ENCODE measurements at places on chromosomes 3 and 15. TPM values are rescaled to one million over a fixed set of nuclear protein-coding genes. Genes with fewer than 3 reads are reported as not detected.

GRCh38 chr3:152667267-152667666, 167.7 kb upstream of the P2RY1 start:
- no peak for DNase-seq
- no peak overlapping the region for H3K4me3 ChIP-seq
- H3K36me3 ChIP-seq: no peaks in the 10 kb centered on the region
- H3K4me1 ChIP-seq: no peaks in the 10 kb centered on the region

Gene CSPG5
- 0.17 TPM for total RNA-seq

Gene SST
- not detected for total RNA-seq

- H3K4me1 ChIP-seq: no peaks in the 10 kb centered on the region
- no peaks in the 10 kb centered on the region for H3K36me3 ChIP-seq
- H3K27me3 ChIP-seq: no peaks in the 10 kb centered on the region
- H3K27ac ChIP-seq: no peak overlapping the region
- no peak overlapping the region for H3K4me3 ChIP-seq
These were observed 68.1 kb downstream of the IMPG2 start for GRCh38 chr3:101252307-101252706.

Gene PPIB
- 1,087 TPM for total RNA-seq

DNA sequence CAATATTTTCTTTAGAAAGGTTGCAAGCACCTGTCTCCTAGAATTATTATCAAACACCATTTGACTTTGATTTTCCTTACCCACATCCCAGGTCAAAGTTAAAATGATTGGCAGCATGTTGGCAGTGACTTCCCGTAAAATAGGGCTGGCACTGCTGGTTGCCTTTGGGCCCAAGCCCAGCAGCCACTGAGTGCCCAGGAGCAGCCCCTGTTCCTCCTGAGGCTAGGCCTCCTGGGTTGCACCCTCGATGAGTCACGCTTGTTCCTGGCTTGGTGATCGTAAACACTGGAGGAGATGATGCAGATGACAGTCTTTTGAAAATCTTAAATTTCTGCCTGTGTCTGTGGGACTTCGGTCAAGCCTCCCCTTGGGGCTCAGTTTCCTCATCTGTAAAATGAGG, 290.0 kb downstream of the TLE3 start:
- H3K4me3 ChIP-seq: no peak overlapping the region
- peaks cover 26% of the 10 kb centered on the region for H3K27me3 ChIP-seq
- H3K27ac ChIP-seq: no peak overlapping the region

DNA sequence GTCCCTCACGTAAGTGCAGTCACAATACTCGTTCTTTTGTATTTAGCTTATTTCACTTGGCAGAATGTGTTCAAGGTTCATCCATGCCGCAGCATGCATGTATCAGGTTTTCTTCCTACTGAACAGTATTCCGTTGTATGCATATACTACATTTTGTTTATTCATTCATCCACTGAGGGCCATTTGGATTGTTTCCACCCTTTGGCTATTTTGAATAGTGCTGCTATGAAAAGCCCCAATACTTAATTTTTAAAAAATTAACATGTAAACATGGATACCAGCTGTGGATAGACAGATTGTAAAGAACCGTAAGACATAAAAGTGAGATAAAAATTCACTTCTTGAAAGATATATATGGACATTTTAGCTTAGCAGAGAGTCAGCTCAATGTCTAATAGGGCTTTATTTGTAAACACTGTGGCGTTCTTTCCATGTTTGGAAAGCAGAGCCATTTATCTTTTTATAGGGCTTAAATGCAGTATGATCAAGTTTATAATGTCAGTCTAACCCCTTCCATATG, 115.9 kb downstream of the VPS8 start:
- H3K4me1 ChIP-seq: no peaks in the 10 kb centered on the region
- no peaks in the 10 kb centered on the region for H3K27me3 ChIP-seq
- H3K27ac ChIP-seq: no peak overlapping the region
- H3K4me3 ChIP-seq: no peak overlapping the region

Gene IL5RA
- not detected for total RNA-seq

DNA sequence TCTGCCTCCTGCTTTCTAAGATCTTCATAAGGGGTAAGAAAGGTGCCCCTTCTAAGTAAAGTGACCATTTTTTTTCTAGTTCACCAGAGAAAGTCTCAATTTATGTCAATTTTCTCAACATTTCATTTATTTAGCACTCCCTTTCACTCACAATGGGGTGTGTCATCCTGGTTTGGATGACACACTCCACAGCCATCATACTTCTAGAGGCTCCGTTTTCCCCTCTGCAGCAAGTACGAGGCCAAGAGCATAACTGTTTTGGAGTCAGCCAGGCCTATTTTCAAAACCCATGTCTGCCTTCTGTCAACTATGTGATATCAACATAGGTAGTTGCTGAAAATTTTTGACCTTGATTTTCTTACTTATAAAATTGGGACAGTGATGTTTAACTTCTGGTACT, 703.2 kb downstream of the NLGN1 start:
- H3K4me1 ChIP-seq: peaks cover 57% of the 10 kb centered on the region
- H3K4me3 ChIP-seq: peak overlapping the region; percentile 56
- H3K27me3 ChIP-seq: no peaks in the 10 kb centered on the region

Gene SECISBP2L
- total RNA-seq: 46.2 TPM

DNA sequence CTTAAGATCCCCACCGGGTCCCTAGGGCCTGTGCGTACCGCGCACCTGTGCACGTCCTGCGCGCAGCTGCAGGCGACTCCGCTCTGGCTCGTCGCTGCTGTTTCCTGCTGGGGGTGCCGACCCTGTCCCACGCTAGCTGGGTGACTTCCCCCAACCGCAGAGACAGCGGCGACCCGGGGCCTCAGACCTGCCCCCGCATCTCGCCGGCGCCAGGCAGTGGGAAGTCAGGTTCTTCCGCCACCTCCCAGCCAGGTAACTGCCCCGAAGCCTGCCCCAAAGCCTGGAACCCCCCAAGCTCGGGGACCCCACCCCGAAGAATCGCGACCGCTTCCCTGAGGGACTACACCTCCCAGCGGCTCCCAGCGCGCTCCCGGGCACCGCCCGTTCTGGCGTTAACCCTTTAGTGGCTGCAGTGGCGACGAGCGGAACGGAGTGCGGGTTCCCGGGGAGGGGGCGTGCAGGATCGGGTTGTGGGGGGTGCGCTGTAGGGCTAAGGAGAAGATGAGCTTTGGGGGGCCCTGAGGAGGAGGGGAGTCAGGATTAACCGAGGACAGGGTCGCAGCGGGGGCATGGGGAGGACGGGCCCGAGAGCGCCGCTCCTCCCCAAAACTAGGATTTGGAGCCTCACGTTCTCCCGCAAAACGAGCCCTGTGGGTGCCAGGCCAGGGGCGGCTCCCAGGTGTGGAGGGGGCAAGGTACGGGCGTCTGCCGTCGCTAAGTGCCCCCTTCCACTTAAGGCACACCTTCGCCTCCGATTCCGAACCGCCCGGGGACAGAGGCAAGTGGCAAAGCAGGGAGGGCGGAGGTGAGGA, 589 bp downstream of the NEIL1 start:
- H3K27ac ChIP-seq: no peak overlapping the region
- peak overlapping the region; percentile 79 for H3K4me3 ChIP-seq
- H3K27me3 ChIP-seq: peaks cover 16% of the 10 kb centered on the region
- DNase-seq: no peak

DNA sequence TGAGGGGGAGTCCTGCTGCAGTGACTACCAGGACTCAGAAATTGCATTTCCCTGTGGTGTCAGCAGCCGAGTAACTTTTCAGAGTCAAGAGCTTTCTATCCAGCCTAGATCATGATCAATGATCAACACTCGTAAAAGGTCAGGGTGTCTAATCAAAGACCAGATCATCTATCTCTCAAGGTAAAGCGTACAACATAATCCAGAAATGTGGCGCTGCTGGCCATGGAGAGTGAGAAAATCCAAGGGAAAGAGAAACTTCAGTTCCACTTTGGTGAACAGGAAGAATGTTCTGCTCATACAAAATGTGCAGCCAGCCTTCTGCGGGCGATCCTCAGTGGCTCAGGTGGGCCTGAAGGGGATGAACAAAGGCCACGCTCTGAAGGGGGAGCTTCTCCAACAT, 1005.8 kb upstream of the NR2F2 start:
- H3K4me3 ChIP-seq: no peak overlapping the region
- no peak for DNase-seq
- no peak overlapping the region for H3K27ac ChIP-seq
- no peaks in the 10 kb centered on the region for H3K36me3 ChIP-seq
- peaks cover 10% of the 10 kb centered on the region for H3K27me3 ChIP-seq
